ENCODE measurements at places on chromosomes 3 and 15.

DNA sequence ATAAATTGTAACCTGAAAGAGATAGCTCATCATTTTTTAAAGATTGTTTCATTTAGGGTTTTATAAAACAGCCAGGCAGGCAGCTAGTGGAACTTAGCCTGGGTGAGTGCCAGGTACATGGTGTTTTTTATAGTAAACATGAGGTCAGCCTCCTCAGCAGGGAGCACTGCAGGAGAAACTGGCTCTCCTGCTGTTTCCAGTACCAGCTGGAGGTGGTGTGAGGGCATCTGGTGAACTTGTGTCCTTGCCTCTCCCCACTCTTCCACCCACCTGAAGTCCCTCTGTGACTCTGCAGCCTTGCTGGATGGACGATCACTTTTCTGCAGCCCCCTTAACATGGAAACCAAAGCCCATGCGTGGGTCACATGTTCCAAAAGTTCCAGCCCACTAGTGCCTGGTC, 128.4 kb downstream of the FAM174B start:
- DNase-seq = no peak

DNA sequence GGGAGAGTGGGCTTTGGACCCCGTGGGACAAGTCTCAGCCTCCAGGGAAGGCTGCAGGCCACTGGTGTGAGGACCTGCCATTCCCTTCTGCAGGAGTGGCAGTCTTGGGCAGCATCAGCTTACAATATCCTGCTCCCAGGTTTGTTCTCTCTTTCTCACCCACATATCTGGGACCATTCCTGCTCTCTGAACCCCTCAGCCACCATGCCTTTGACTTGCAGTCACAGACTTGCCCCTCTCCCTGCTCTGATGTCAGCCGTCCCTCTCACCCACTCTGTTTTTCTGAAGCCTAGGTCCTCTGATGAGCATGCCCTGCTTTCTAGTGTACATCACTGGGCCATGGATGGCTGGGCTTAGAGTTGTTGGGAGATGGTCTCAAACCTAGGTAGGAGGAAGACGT, 282.1 kb downstream of the EPHB1 start:
- no peak for DNase-seq

GRCh38 chr15:92291900-92292299, 101.8 kb upstream of the ST8SIA2 start:
- DNase-seq = no peak

DNA sequence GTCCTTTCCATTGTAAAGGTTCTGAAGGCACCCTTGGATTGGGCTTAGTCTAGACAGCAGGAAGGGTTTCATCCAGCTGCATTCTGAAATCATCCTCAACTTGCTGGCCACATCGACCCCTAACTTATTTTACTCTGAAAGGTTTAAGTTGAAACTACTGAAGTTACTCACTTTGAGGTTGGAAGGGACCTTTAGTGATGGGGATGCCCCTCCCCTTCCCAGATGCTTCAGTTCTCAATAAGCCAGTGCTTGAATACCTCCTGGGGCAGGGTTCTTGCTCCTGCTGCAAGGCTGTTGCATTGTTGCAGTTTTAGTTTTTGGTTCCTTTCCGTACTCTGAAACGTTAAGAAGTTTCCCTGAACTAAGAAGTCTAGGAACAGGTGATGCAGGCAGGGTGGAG, 26.4 kb downstream of the FGD5 start:
- DNase-seq = no peak

DNA sequence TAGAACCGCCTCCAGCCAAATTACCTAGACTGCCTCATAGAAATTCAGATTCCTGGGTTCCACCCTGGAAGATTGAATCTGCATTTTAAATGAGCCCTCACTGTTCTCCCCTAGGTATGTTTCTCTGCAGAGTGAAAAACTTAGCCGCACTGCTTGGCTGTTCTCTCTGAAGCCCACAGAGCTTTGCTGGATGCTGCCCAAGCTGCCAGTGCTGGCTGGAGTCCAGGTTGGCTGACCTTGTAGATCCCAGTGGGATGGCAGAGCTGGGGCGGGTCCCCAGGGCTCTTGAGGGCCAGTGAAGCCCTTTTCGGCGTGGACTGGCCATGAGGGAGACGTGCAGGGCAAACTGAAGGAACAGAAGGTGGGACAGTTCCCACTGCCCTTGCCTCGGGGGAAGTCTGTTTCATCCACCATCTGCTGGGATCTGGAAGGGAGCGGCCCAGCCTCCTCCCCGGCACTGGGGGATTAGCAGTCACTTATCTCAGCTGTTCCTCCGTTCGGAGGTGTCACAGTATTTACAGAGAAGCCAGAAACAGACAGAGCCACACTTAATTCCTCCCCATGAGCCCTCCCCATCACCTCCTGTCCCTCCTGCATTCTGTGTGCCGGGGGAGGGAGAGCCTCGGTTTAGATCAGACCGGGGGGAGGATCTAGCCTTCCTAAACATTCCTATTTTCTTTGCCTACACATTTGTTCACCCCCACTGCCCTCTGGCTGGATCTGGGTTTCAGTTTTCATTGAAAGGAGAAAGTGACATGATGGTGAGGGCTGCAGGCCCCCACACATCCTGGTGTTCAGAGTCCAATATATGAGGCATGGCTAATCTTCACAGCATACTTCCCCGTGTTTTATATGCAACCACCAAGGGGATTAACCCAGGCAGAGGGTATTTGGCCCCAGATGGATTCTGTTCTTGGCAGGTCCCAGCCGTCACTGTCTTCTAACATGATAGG, 4.1 kb upstream of the ACTC1 start:
- DNase-seq = no peak

DNA sequence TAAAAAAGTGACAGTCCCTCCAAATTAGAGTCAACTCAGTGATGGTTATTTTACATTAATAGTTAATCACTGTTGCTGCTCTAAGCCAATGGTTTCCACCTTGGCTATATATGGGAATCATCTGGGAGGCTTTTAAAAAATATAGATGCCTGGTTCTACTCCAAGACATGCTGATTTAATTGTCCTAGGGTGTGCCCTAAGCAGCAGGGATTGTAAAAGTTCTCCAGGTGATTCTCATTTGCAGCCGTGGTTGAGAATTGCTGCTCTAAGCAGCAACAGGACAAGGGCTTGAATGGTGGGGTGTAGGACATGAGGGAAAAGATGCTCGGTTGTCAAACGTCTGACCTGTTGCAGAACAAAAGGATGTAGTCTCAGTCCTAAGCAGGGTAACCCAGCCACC, 405.1 kb upstream of the MCTP2 start:
- no peak for DNase-seq

DNA sequence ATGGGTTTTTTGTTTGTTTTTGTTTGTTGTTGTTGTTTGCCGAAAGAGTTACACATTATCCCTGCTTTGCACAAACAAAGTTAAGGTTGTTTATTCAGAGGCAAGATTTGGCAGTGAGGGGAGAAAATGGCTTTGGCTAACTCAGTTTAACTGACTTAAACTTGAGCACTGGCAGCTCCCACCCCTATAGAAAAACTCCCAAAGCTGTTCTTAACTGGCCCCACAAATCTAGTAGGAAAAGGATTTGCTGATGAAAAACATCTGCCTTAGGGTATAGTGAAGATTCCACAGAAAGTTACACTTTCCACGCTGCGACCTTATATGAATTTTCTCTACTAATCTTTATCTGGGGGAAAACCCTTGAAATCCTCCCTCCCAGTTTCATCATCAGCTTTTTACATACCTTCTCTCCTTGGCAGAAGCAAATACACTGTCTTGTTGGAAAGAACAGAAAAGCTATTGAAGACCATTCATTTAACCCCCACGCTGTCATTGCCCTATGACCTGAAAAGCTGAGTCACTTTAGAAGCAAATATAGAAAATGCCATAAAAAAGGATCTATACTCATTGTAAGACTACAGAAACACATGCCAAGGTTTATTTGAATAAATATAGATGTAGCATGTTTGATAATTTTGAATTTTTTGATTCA, 551.7 kb downstream of the NR2F2 start:
- DNase-seq = no peak

DNA sequence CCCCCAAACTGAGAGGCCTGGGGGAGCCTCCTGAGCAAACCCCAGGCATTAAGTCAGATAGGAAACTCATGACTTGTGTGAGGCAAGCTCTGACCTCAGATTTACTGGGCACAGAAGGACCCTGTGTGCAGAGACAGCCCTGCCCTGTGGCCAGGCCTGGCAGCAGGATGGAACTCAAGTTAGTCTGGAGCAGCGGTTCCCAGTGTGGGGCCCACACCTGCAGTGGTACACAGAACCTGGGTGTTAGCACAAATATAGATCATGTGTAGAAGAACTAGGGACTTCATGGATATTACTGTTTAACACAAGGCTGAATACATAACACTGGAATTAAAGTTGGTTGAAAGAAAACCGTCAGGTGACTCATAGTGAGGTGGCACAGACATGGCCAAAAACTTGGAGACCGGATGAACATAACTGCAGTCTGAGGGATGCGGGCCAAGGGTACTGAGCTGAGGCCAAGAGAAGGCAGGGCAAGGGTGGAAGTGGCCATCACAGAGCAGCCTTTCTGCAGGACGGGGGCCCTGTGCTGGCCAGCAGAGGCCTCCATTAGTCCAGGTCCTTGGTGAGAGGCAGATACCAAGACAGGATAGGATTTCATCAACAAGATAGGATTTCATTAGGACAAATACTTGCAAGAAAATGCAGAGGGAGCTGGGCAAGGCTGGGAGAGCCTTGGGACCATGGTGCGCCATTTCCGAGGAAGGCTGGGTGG, 40.9 kb downstream of the IRAK2 start:
- DNase-seq = peak; percentile 93

GRCh38 chr3:72307438-72308115, 522.6 kb upstream of the PROK2 start:
- no peak for DNase-seq

GRCh38 chr3:44685128-44685800, 27.2 kb upstream of the ZNF502 start:
- peak; percentile 36 for DNase-seq

DNA sequence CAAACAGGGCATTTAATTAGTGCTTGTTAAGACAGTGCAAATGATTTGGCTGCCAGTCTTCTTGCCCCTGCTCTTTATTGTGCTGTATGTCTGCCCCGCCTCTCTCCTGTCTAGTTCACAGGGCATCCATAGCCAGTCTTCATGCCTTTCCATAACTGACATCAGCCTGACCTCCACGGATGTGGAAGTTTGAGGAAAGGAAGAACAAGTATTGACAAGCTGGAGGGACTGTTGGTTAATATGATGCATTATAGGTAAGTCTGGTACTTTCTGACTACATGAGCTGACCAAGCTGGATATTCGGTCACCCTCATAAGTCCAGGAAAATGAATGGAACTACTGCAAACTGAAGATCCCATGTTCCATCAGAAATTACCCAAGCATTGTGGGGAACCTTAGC, 325.9 kb downstream of the TIGIT start:
- DNase-seq = no peak

GRCh38 chr3:182892226-182892625, 88.1 kb downstream of the DCUN1D1 start:
- peak; percentile 31 for DNase-seq

DNA sequence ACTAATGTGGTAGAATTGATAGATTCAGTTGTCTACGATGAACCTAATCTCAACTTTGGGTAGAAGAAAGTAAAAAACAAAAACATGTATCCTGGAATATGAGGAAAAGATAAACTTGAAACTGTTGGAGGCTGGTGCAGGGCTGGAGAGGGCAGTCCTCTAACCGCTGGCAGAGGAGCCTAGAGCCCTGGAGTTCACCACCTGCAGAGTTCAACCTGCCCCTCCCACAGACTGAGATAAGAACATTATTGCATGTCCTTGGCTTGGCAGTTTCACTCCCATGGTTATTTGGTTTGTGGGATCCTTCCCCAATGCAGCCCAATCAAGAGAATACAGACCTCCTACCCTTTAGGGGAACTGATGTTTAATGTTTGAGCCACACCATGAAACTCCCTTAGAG, 53.2 kb upstream of the GATM start:
- no peak for DNase-seq

- DNase-seq = no peak
Observed at GRCh38 chr3:174846055-174846454, 13.1 kb upstream of the NAALADL2 start.

- peak; percentile 80 for DNase-seq
Observed at GRCh38 chr3:56753206-56753820, 48.4 kb downstream of the ARHGEF3 start.

DNA sequence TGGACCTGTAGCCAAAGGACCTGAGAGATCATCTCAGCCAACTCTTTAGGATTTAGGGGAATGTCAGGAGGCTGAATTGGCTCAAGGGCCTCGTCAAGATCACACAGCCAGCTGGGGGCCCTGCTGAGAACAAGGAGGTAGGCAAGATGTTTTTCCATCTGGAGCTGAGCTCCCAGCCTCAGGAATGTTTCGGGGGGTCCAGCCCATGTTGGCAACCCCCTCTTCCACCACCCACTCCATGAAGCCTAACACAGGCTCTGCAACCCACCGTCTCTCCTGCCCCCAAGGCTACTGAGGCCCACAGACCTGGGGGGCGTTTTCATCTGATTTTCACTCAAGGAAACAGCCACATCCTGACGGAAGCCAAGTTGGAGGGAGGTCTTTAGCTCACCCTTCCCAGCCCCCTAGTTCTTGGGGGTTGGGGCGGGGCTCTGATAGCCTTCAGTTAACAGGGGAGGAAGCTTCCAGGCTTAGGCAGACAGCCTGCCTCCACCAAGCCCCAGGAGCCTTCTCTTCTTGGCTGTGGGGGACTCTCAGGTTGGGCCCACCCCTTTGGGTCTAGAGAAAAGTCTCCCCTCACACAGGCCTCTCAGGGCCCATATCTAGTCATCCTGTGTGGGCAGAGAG, 48.8 kb downstream of the EPHB3 start:
- DNase-seq = no peak

- DNase-seq = no peak
Observed at GRCh38 chr3:17213102-17213501, 328.3 kb downstream of the PLCL2 start.

GRCh38 chr15:32918547-32918946, 200.7 kb downstream of the GREM1 start:
- no peak for DNase-seq
